MV-4-11 (cell line): ENCODE measurements at places on chromosomes 3 and 15.
A peak's percentile ranks its signal among the peaks of the same experiment; 100 is the strongest.

DNA sequence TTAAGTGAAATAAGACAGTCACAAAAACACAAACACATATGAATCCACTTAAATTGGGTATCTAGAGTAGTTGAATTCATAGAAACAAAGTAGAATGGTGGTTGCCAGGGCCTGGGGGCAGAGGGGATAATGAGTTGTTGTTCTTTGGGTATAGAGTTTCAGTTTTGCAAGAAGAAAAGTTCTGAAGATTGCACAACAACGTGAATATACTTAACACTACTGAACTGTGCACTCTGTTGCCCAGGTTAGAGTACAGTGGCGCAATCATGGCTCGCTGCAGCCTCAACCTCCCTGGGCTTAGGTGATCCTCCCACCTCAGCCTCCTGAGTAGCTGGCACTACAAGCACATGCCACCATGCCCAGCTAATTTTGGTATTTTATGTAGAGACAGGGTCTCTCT, 14.9 kb downstream of the GRAMD2A start:
- DNase-seq: peak; percentile 42

- DNase-seq: no peak
Measured at GRCh38 chr15:62672268-62672667, 370.3 kb upstream of the TPM1 start.

DNA sequence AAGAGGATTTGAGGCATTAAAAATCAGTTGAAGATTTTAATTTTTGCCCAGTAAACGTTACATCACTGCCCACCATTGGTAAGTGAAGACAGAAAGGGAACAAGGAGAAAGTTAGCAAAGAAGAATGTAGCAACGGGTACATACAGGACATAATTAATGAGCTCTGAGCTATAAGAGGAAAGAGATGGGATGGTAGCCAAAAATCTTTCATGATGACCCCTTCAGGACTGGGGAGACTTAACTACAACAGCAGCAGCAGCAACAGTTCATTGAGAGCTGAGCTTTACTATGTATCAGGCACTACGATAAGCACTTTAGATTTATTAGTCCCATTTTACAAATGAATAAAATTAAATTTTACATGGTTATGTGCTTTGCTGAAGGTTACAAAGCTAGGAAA, 18.4 kb downstream of the EMC4 start:
- no peak for DNase-seq

DNA sequence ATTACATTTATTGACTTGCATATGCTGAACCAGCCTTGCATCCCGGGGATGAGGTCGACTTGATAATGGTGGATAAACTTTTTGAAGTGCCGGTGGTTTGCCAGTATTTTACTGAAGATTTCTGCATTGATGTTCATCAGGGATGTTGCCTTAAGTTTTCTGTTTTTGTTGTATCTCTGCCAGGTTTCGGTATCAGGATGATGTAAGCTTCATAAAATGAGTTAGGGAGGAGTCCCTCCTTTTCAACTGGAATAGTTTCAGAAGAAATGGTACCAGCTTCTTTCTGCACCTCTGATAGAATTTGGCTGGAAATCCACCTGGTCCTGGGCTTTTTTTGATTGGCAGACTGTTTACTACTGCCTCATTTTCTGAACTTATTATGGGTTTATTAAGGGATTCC, 250.8 kb downstream of the TBC1D5 start:
- no peak for DNase-seq

- DNase-seq: no peak
Measured at GRCh38 chr3:73789825-73790444, 165.2 kb upstream of the PDZRN3 start.

- DNase-seq: no peak
Measured at GRCh38 chr3:196525141-196525540, 10.0 kb upstream of the SMCO1 start.
